ENCODE measurements at places on chromosomes 3 and 15.

DNA sequence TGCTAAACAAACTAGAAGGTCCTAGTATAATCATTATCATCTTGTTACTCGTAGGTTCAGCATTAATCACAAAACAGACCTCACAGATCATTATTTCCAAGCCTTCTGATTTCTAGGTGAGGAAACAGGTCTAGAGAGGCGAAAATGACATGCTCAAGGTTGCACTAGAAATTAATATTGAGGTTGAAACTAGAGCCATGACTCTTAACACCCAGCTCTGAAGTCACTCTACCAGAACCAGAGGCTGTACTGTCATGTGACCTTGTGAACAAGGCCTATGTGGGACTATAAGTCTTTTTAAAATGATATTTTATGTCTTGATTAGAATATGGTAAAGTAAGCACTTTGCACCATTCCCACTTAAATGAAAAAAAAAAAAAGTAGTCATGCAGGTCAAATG lies 23.8 kb upstream of the FGF12 start:
- no peak for DNase-seq

DNA sequence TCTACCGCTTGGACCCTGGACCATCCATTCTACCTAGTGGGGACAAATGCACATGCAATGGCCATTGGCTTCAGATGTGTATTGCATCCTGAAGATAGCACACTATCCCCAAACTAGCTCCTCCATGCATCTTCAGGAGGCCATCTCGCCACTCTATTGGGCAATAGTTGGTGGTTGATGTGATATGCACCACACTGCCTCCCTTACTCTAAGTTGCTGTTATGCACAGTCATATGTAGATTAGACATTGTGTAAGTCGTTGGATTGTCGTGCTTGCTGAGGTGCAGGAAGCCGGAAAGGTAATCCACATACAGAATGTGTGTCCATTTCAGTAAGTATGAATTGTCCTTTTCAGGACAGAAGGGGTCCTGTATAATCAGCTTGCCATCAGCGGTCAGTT lies 26.7 kb upstream of the PLA2G4D start:
- DNase-seq, result no peak

GRCh38 chr15:36024031-36024688 lies 478.2 kb upstream of the DPH6 start:
- no peak for DNase-seq

DNA sequence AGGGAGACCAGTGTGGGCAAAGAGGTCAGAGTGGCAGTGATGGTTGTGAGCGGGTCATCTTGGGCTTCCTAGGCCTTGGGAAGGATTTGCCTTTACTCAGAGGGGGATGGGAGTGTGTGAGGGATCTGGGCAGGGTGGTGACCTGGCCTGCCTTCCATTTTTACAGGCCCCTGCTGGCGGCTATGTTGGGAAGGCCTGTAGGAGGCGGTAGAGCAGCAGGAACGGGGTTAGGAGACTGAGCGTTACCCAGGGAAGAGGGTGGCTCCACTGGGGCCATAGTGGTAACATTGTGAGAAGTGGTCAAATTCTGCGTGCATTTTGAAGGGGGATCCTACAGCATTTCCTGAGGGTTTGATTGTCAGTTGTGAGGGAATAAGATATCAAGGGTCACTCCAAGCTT lies 307.3 kb upstream of the CTDSPL start:
- no peak for DNase-seq

DNA sequence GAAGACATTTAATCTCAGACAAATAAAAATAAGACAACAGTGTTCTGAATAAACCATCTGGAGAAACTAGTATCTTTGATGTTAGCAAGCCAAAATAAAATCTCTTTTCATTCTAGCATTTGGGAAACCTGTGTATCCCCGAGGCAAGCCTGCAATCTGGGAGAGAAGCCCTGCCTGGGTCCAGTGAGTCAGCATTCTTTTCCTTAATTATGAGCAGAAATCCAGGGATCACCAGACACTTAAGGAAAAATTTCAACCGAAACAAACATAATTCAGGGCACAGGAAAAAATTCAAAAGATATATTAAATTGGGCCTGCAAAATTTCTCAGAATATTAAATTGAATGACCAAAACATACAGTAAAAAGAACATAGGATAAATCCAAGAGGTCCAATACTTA lies 4.2 kb downstream of the NCBP2 start:
- no peak for DNase-seq

DNA sequence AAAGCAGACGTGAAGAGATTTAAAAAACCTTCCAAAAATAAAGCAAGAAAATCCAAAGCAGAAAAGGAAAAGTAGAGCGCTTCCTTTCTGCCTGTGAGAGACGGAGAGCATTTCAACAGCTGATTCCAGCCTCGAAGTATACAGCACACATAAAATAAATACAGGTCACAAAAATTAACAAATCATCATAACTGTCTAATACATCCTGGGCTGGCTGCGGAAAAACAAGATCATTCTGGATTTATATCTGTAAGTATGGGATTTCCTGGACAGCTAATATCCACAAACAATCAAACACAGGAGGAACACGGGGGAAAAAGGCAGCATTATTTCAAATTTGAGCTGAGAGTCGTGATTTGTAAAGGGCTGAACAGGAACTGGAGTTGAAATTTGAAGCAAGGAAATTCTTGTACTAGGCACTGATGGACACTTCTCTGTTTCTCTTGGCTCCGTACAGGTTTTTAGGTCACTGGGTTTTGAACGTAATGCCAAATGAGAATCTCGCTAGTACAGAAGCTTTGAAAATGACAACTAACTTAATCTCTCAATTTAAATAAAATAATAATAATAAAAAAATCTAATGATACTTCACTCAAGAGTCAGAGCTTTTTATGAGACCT lies 577.7 kb downstream of the FOXP1 start:
- no peak for DNase-seq

DNA sequence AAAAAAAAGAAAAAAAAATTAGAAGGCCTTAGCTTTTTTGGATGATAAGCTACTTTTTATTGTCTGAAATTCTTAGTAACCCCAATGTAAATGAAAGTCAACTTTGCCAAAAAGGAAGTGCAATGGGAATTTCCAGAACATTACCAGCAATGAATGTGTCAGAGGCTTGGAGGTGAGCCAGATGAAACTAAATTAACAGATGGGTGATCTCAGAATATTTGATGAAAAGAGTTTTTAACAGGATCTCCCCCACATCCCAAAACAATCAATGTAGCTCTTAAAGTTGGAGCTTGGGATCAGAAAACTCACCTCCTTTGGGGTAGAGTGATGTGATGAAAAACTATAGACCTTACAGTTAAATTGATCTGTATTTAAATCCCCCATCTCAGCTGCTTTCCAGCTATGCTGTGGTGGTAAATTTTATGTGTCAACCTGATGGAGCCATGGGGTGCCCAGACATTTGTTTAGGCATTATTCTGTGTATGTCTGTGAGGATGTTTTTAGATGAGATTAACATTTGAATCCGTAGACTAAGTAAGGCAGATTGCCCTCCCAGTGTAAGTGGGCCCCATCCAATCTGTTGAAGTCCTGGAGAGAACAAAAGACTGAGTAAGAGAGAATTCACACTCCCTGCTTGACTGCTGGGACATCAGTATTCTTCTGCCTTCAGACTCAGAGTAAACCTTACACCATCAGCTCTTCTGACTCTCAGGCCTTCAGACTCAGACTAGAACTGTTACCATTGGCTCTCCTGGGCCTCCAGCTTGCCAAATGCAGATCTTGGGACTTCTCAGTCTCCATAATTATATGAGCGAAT lies 84.3 kb upstream of the TNFSF10 start:
- no peak for DNase-seq

GRCh38 chr3:194086388-194087075 lies 49.4 kb upstream of the HES1 start:
- no peak for DNase-seq

- no peak for DNase-seq
These were observed 360.2 kb downstream of the ZNF385D start for GRCh38 chr3:21390856-21391255.

- no peak for DNase-seq
These were observed 150.5 kb downstream of the WDR76 start for GRCh38 chr15:43977072-43977884.

- no peak for DNase-seq
These were observed 8.4 kb downstream of the MITF start for GRCh38 chr3:69747511-69748258.

GRCh38 chr3:153848702-153849101 lies 272.5 kb upstream of the ARHGEF26 start:
- DNase-seq, result no peak

DNA sequence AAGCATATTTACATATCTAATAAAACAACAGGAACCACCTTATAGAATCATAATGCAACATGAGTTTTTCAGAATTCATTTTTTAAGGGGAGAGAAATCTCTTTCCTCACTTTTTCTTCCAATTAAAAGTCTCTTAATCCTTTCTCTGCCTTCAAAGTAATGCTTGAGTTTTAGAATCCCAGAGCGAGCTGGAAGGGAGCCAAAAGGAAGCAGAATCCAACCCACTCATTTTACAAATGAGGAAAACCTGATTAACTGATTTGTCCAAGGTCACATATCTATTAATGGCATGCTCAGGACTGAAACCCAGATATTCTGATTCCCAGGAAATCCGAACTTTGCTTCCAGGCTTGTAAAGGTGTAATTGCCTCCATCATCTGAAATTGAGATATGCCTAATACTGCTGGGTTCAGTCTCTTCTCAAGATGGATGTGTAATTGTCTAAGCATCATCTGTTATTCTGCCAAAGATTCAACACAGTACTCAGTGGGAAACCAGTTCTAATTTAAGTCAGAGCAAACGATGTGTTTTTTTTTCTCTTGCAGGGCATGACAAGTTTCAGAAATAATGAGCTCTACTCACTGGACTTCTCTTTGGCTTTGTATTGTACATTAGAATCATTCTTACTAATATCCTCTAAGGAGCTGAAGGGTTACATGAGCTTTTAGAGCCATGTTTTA lies 481.4 kb upstream of the CFAP20DC start:
- DNase-seq, result no peak

DNA sequence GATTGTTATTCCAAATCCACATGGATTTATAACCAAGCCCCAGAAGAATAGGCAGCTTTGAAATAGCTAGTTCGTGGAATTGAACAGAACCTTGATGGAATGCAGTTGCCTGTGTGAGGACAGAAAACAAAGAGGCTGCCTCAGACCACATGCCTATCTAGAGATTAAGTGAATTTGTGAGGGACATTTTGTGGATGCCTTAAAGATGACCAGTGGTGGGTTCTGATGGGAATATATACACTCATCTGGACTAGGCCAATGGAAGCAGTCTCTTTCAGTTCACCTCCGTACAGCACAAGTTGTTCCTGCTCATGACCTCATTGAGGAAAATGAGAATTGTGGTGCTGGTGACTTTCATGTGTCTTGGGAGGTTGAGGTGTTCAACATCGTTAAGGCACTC lies 63.2 kb upstream of the PYDC2 start:
- DNase-seq, result no peak

- DNase-seq, result no peak
These were observed 8.8 kb upstream of the LCTL start for GRCh38 chr15:66574596-66574950.

DNA sequence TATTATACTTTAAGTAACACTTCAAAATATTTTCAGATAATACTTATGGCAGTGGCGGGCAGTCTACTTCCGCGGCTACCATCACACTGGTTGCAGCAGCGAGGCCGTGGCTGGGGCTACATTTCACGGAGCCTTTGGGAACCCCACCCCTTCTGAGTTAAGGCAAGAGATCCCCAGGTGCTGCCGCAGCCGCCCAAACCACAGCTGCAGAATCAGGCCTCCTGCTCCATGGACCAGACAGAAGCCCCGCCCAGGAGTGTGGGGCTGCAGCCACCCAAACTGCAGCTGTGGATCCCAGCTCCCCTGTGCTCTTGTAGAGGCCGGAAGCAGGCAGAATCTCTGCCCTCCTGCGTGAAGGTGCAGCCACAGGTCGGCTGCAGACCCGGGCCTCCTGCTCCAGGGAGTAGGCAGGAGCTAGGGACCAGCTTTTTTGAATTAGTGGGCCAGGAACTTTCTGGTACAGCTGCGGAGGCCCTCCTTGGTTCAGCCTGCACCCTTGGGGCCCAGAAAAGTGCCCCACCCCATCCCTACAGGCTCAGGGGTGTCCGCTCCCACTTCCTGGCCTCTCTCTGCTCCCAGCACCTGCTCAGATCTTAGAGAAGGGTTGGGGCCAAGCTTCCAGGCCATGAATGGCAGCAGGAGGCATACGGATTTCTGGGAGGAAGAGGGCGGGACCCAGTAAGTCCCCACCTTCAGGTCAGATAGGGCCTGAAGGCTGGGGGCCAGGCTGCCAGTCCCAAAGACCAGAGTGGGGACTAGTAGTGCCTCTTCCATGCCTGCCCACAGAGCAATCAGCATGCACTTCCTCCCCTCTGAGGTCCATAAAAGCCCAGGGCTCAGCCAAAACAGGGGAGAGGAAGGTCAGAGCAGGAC lies 1188.8 kb upstream of the CADM2 start:
- no peak for DNase-seq

DNA sequence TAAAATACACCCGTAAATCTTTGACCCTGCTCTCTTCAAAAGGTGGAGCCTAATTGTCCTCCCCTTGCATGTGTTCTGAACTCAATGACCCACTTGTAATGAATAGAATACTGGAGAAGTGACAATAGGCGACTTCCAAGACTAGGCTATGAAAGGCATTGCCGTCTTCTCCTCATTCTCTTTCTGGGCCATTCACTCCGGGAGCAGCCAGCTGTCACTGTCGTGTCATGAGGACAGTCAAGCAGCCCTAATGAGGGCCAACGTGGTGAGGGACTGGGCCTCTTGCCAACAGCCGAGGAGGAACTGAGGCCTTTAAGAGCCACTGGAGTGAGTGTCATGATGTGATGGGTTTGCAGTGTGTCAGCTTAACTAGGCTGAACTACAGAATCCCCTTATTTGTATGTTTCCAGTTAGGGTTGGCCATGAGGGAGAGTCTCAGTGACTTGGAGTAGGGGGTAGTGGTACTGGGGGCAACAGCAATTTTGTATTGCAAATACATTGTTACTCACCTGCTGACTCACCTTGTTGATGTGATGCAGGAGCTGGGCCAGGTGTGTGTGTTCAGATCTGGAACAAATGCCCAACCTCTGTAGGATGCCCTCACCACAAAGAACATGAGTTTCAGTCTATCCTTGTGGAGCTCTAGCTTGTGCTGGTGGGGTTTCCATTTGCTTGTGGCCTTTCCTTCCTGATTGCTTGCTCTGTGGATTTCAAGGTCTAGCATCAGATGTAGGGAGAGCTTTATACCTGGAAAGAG lies 188.5 kb upstream of the PROK2 start:
- no peak for DNase-seq

GRCh38 chr3:67018789-67019526 lies 20.9 kb downstream of the KBTBD8 start:
- DNase-seq, result no peak

- DNase-seq, result no peak
These were observed 9.6 kb downstream of the CHRNA5 start for GRCh38 chr15:78574944-78575343.

- DNase-seq, result no peak
These were observed 39.2 kb downstream of the SLC24A1 start for GRCh38 chr15:65660927-65661326.

GRCh38 chr3:143535994-143536784 lies 312.1 kb downstream of the SLC9A9 start:
- DNase-seq, result no peak

GRCh38 chr3:183274609-183275008 lies 21.6 kb downstream of the B3GNT5 start:
- no peak for DNase-seq
